ENCODE measurements at places on chromosomes 6 and 20. TPM values are rescaled to one million over a fixed set of nuclear protein-coding genes. Genes with fewer than 3 reads are reported as not detected.

PTCHD4 gene
- total RNA-seq: 1.9 TPM

RIMS4 gene
- total RNA-seq: not detected

TAP1 gene
- total RNA-seq: 18.8 TPM

FNDC1 gene
- not detected for total RNA-seq

Measured in endothelial cell of umbilical vein (primary cell).